ENCODE measurements at places on chromosomes 2 and 18.

GRCh38 chr2:232330068-232330999, 48.2 kb upstream of the ALPP start:
- DNase-seq, result no peak

DNA sequence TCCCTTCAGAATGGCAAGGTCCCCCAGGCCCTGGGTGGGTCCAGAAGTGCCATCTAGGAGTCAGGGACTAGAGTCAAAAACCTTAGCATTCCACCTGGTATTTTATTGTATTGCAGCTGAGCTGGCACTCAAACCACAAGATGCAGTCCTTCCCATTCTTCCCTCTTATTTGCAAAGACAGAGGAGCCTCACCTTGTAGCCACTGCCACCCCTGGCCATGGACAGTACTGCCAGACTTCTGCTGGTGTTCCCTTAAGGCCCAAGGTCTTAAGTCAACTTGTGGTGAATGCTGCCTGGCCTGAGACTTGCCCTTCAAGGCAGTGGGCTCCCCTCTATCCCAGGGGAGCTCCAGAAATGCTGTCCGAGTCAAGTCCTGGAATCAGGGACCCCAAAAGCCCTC, 6.9 kb downstream of the UGT1A10 start:
- DNase-seq, result peak; percentile 51

DNA sequence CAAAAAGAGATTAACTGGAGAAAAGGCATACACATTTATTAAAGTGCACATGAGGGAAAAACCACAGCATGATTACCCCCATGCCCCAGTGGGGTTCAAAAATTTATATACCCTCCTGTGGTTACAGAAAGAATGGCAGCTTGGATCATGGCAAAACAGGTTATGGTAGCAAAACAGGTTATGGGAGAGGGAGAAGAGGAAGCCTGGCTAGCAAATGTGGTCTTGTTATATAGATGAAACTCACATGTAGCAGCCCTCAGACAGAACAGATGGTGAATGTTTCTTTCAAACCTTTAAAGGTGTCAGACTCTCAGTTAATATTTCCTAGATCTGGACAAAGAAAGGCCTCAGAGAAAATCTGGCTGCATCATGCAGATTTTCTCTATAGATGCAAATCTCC, 178.2 kb upstream of the ZC3H15 start:
- no peak for DNase-seq

GRCh38 chr2:12719400-12720277, 2.9 kb downstream of the TRIB2 start:
- DNase-seq, result no peak

DNA sequence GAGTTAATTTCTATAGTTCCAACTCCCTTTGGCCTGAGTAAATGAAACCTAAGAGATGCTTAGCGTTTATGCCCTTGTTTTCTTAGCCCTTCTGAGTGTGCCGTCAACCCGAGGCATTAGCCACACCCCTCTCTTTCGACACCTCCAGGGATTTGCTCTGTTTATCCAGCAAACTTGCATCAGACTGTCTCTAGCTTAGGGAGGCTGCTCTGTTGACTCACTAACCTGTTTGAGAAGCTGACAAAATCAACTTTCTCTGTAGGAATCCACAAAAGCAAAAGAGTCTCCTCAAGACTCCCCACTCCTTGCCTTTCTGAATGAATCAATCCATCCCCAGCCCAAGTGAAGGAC, 317.6 kb downstream of the TNS1 start:
- DNase-seq, result peak; percentile 69

- DNase-seq, result no peak
Observed at GRCh38 chr18:36600548-36600947, 228.3 kb downstream of the TPGS2 start.

- DNase-seq, result no peak
Observed at GRCh38 chr2:205280596-205281236, 401.6 kb upstream of the NRP2 start.

DNA sequence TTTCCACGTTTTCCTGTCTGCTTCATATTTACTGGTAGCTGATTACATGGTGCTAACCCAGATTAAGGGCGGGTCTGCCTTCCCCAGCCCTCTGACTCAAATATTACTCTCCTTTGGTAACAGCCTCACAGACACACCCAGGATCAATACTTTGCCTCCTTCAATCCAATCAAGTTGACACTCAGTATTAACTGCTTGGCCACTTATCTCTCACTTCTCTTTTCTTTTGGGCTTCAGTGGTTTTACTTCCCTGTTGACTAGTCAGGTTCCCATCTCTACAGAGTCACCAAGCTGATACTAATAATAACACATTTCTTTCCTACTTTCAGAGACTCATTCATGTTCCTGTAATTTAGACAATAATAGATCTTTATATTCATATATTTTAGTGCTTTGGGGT, 302.2 kb upstream of the MAP2 start:
- no peak for DNase-seq

- no peak for DNase-seq
Observed at GRCh38 chr18:8767340-8767739, 62.0 kb downstream of the MTCL1 start.

- DNase-seq, result no peak
Observed at GRCh38 chr2:42163444-42164045, 5.6 kb upstream of the EML4 start.

- no peak for DNase-seq
Observed at GRCh38 chr2:241224851-241225438, 36.5 kb downstream of the ANO7 start.

GRCh38 chr2:9949239-9949991, 2.1 kb upstream of the GRHL1 start:
- DNase-seq, result no peak

DNA sequence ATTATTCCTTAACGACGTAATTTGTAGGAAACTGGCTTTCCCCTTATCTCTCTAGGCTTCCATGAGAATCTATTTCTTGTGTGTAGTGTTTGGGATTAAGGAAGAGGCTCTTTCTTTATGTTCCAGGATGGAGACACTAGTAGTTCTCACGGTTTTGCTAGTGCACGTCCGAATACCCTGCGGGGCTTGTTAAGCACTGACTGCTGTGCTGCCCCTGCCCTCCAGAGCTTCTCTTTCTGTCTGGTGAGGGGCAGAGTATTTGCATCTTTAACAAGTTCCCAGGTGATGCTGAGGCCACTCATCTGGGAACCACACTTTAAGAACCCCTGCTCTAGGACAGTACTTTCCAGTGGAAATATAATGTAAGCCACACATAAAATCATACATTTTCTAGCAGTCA, 76.4 kb downstream of the SPATS2L start:
- DNase-seq, result no peak

- DNase-seq, result no peak
Observed at GRCh38 chr18:38898167-38898566, 1332.6 kb upstream of the CELF4 start.

- DNase-seq, result no peak
Observed at GRCh38 chr18:39591649-39592048, 2026.1 kb upstream of the CELF4 start.

DNA sequence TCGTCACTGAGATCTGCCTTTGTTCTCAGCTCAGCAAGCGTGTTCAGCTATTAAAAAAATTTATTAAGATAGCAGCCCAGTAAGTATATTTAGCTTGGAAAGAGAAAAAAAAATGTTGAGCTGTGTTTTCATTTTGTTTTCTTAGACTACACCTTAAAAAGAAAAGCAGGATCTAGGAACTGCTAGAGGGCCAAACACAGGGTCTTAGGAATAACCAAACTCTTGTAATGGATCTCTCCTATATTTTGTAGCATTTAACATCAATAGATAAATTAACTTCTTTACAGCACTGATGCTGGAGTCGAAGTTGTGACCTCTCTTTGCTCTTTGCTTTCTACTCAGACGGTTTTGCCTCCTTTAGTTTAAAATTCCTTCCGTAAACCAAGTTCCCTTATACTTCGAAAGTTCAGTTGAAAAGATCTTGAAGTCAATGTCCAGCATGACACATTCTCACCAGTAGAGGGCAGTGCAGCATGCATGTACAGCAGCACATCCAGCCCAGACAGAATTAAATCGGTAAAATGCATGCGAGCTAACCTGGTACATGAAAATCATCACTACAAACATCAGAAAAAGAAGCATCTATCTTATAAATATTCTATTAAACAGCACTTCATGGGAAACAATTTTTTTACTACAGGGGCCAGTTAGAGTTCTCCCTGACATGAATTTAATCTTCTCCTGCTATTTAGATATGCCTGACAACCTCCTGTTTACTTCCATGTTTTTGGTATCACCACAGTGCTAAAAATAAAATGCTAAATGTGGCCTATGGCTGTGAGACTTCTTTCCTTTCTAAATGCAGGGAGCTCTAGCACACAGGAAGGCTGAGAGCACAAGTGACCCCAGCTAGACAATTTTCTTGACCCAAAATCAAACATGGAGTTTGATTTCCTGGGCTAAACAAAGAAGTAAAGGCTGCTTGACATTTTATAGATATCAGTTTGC, 48.2 kb upstream of the MAP3K20 start:
- peak; percentile 84 for DNase-seq

DNA sequence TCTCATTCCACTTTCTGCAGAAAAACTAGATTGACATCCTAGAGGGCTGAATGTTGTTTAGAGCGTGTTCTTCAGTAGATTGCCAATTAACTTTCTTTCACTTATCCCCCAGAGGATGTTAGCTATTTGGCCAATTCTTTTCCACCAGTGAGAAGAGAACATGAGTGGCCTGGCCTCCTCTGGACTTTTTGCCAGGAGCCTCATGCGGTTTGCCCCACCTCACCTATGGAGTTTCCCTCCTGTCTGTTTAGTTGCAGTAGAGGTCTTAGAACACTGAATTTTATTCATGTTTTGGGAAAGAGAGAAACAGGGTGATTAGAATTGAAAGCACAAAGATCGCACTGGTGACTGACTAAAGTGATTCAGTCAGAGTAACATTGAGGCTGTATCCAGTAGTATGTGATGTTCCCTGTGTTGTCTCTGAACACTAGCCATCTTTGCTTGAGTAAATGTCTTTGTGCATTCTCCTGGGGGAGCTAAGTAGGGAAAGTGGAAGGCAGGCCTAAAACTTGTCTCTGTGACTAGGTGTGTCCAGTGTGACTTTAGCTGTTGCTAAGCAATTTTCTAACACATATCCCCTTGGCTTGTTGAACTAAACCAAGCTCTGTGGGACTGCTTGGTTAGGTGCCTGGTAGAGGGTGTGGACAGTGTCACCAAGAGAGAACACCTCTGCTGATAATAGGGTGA, 34.0 kb downstream of the UGP2 start:
- no peak for DNase-seq

- DNase-seq, result no peak
Observed at GRCh38 chr2:200348897-200349563, 42.5 kb downstream of the SPATS2L start.

- DNase-seq, result no peak
Observed at GRCh38 chr2:156352911-156353310, 20.4 kb upstream of the NR4A2 start.

DNA sequence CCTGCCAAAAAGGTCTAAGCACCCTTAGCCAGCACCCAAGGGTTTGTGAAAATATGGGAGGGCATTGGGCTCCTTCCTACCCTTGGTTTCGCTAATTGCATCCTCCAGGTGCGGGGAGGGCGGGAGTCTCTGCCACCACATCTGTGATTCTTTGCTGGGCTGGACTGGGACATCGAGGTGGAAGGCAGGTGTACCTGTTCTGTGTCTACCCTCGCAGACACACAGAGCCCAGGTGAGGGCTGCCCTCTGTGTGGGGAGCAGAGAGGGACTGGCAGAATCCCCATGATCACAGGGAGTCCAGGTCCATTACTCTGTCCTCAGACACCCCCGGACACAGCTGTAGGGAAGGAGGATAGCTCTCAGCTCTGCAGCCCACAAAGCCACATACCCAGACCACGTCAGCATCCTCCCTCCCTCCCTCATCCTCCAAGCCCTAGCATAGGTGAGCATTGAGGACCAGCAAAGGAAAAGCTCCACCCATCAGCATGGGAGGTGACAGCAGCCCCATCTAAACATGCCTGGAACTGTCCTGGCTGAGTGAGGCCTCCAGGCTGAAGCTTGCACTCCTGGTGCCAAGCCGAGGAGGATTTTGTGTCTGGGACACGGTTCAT, 49.8 kb downstream of the PLB1 start:
- DNase-seq, result no peak

DNA sequence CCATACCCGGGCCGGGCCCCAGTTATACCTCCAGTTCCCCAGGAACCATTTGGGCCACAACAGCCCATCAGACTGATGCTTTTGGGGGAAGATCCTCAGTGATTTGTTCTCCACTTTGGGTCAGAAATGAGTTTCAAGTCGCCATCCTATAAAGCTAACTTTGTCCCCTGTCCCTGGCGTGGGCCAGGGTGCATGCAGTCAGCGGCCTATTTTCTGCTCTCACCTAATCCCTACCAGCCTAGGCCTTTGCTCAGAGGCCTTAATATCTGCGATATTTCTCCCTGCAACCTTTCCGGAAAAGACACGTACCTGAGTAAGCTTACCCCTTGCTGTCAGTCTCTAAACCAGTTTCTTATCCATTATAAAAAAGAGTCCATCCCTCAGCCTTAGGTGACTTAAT, 7.2 kb downstream of the DNMT3A start:
- no peak for DNase-seq

DNA sequence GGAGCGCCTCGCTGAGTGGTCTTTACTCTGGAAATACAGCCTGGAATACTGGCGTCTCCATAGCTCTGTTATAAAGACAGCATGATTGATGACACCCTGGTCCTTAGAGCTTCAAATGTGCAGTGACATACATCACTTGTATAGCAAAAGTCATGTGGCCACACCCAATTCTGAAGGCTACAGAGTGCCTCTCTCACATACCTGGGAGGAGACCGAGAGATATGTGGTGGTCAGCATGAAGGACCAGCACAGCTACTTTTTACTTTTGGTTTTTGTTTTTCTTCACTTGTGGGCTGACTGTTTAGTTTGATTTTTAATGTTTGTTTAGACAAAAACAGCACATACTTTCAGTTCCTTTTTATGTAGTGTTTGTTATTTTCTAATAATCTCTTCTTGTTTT, 938.5 kb upstream of the SOX11 start:
- no peak for DNase-seq

GRCh38 chr18:31399306-31400032, 22.9 kb downstream of the DSG4 start:
- peak; percentile 50 for DNase-seq

Data from kidney tubule cell (primary cell).